ENCODE measurements at places on chromosomes 13 and 19.

DNA sequence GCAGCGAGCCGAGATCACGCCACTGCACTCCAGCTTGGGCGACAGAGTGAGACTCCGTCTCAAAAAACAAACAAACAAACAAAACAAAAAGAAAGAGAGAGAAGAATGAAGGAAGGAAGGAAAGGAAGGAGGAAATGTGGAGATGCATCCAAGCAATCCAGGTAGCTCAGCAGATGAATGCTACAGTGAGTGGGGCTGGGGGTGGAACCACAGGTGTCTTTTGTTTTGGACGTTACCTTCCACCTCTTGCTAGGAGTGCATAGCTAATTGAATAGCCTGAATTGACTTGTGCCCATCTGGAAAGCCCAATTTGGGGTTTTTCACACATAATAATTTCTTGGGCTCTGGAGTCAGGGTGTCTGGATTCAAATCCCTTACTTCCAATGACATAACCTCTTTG, 66.0 kb upstream of the GTF3A start:
- DNase-seq, result no peak

DNA sequence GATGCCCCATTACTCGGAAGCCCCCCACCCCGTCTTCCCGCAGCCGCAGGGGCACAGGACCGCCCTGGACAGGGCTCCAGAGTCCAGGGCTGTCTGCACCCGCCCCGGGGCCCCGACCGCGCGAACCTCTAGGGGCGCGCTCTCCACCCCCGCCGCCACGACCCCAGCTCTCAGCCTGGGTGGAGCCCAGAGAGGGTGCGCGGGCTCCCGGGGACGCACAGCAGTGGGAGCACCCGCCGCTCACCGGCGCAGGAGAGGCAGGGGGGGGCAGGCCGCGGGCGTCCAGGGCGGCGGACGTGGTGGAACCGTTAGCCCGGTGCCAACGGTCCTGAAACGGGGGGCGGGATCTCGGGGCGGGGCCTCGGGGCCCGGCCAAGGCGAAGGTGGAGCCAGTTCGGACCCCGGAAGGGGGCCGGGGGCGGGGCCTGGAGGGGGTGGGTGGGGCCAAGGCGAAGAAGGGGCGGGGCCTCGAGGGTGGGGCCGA, at the start of gene ATP8B3:
TSS of gene ATP8B3 (minus strand) at position 335 of the 484 bp plus-strand sequence. CDS start 540 bp downstream, outside the sequence.
- no peak for DNase-seq

- DNase-seq, result no peak
Measured at GRCh38 chr19:681029-682019, 5.1 kb downstream of the FSTL3 start.

GRCh38 chr13:44434766-44435141, 61.1 kb downstream of the SERP2 start:
- DNase-seq, result no peak

GRCh38 chr13:31848621-31849020, 109.3 kb downstream of the RXFP2 start:
- no peak for DNase-seq

DNA sequence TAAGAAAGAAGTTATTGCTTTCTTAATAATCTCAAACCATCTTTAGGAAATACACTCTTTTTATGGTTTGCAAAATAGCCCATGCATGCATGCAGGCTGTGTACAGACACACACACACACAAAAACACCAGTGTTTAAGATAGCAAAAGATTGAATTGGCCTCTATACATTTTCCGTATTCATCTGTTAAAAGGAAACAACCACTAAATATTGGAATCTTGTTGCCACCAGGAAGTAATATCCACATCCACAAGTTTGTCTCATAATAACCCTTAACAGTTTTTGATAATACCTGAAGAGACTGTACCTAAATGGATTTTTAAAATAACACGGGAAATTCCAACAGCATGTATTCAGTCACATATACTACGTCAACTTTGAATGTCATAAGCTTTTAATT, 7.3 kb upstream of the MAB21L1 start:
- DNase-seq, result no peak
